Naive thymus-derived CD8-positive, alpha-beta T cell (primary cell): ENCODE measurements at places on chromosomes 1 and 21.

DNA sequence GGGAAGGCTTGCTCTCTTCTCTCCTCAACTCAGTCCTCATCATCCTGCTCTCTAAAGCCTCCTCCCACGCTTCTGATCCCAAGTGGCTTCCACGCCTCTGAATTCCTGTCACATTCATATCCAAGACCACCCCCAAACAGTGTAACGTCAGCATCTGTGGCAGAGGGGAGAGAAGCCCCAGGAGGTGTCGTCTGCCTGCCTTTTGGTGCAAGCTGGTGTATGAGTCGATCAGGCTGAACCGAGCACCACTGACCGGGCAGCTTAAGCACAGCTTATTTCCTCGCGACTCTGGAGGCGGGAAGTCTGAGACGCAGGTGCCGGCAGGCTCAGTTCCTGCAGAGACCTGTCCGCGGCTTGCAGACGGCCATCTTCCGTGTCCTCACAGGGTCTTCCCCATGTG lies 123.8 kb upstream of the RAB4A start:
- no peak overlapping the region for H3K27ac ChIP-seq
- no peak overlapping the region for H3K4me3 ChIP-seq
- H3K36me3 ChIP-seq: no peaks in the 10 kb centered on the region
- H3K27me3 ChIP-seq: no peaks in the 10 kb centered on the region
- DNase-seq: no peak
- peaks cover 2% of the 10 kb centered on the region for H3K4me1 ChIP-seq

- no peak overlapping the region for H3K4me3 ChIP-seq
- DNase-seq: no peak
- no peaks in the 10 kb centered on the region for H3K27me3 ChIP-seq
- no peaks in the 10 kb centered on the region for H3K36me3 ChIP-seq
These were observed 54.0 kb upstream of the JUN start for GRCh38 chr1:58837886-58838285.

- H3K4me3 ChIP-seq: peak overlapping the region; percentile 78
- peaks cover 25% of the 10 kb centered on the region for H3K36me3 ChIP-seq
- H3K27ac ChIP-seq: peak overlapping the region; percentile 97
- no peak for DNase-seq
These were observed 35.4 kb downstream of the MIA3 start for GRCh38 chr1:222653178-222653827.

GRCh38 chr1:196152086-196152485 lies 456.2 kb downstream of the KCNT2 start:
- no peak overlapping the region for H3K27ac ChIP-seq
- H3K27me3 ChIP-seq: no peaks in the 10 kb centered on the region
- no peak for DNase-seq
- H3K36me3 ChIP-seq: no peaks in the 10 kb centered on the region

DNA sequence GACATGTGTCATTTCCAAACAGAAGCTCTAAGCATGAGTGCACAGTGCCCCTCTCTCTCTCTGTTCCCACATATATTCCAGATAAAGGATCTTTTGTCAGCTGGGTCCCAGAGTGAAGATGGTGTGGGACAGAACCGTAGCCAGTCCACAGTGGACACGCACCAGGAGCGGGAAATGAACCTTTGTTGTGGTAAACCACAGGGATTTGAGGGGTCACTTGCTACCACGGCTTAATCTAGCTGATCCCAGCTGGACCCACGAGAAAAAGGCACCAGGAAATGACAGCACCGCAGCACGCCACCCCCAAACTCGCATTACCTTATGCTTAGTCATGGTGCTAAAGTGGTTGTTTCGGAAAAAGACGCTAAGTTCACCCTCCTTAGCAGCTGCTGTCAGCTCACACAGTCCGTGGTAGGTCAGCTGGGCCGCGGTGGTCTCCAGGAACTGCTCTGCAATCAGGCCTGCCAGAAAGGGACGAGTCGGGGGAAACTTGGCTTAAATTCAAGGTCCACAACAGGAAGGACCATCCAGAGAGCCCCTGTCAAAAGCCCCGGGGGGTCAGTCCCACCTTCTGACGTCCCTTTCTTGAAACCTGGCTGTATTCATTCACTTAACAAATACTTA lies 7.5 kb downstream of the MINDY1 start:
- H3K36me3 ChIP-seq: no peaks in the 10 kb centered on the region
- H3K27ac ChIP-seq: peak overlapping the region; percentile 82
- H3K4me1 ChIP-seq: peaks cover 18% of the 10 kb centered on the region
- H3K4me3 ChIP-seq: no peak overlapping the region
- DNase-seq: no peak

DNA sequence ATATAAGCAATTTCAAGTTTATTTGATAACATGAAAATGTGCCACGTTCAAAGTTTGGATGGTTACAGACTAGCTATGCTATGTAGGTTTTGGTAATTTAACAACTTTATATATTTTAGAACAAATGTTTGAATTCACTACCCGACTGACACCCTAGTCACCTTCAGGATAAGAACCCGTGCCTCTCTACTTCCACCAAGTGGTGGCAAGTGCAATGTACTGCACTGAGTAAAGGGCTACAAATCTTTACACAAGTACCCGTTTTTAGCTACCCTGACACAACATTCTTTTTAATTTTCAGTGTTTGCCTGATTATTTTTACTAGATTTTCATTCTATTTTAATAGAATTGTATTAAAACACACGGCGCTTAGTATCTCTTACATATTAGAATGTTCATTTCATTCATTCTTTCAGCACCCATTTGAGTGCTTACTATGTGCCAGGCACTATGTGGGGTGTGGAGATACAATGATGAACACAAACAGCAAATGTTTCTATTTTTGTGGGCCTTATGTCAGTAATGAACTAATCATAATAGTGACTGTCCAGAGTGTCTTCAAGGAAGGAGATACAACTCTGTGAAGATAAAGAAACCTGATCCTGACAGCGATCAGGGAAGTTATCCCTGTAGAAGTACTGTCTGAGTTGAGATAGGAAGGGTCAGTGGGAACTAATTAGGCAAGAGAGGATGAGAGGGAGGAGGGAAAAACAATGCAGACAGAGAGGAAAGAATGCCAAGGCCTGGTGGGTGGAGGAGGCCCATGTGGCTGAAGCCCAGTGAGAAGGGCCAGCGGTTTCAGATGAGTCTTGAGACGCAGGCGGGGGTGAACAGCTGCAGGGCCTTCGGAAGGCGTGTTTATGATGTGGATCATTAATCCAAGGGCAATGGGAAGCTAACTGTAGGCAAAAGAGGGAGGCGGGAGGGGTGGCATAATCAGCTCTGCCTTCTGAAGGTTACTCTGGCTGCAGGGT lies 3.8 kb downstream of the LCA5L start:
- no peak overlapping the region for H3K4me3 ChIP-seq
- peaks cover 13% of the 10 kb centered on the region for H3K27me3 ChIP-seq
- DNase-seq: peak; percentile 40
- H3K27ac ChIP-seq: no peak overlapping the region

- no peak overlapping the region for H3K4me3 ChIP-seq
These were observed 3.3 kb downstream of the VWA1 start for GRCh38 chr1:1438531-1439381.

- no peak for DNase-seq
- no peak within 1 kb of the TSS for H3K27ac ChIP-seq
- H3K4me1 ChIP-seq: no peaks in the 10 kb centered on the region
- peaks cover 27% of the 10 kb centered on the region for H3K27me3 ChIP-seq
These were observed at the start of gene GJB4 for GRCh38 chr1:34759503-34760357. Gene GJB4 (plus strand): TSS chr1:34759740. CDS start chr1:34761255, 1,515 bp downstream.

DNA sequence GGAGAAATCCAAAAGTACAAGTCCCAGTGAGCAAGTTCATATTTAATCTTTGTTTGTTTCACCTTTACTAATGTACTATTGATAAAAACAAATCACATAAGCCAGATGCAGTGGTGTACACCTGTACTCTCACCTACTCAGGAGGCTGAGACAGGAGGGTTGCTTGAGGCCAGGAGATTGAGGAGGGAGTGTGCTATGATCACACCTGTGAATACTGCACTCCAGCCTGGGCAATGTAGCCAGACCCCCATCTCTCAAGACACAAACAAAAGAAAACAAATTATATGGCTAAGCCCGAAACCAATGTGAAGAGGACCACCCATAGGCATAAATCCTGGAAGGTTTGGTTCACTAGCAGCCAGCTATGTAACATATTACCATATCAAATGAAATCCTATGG lies 9.6 kb upstream of the USP24 start:
- peak overlapping the region; percentile 45 for H3K27ac ChIP-seq
- DNase-seq: no peak
- no peak overlapping the region for H3K4me3 ChIP-seq

GRCh38 chr1:248696774-248697173 lies 5.8 kb downstream of the OR14I1 start:
- peaks cover 7% of the 10 kb centered on the region for H3K27me3 ChIP-seq
- no peaks in the 10 kb centered on the region for H3K4me1 ChIP-seq
- no peak for DNase-seq
- H3K36me3 ChIP-seq: no peaks in the 10 kb centered on the region
- no peak overlapping the region for H3K27ac ChIP-seq
- H3K4me3 ChIP-seq: no peak overlapping the region

DNA sequence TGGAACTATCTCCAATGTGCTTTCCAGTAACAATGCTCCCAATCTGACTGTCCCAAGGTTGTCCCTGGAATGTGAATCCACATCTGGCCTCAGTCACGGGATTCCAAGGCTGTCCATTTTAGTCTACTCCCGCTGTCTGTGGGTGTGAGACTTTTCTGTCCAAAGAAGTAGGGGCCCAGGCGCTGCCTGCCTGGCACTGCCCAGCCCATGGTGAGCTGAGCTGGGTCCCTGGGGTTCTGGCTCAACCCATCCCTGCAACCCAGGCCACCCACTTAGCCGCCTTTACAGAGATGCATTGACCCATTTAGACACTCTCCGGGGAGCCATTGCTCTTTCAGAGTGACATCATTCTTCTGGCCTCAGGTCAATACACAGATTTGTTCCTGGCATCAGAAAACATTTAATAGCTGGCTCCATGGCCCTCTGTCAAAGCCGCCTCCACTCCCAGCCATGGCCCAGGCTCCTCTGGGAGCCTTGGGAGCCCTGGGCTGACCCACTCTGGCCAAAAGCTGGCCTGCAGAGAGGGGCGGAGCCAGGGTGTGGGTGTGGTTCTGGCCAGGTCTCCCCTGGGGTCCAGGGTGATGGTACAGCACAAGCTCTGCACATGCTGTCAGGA lies 47.2 kb upstream of the PAX7 start:
- no peak overlapping the region for H3K4me3 ChIP-seq
- DNase-seq: no peak
- H3K27me3 ChIP-seq: peaks cover 64% of the 10 kb centered on the region
- H3K27ac ChIP-seq: no peak overlapping the region
- H3K36me3 ChIP-seq: no peaks in the 10 kb centered on the region
- no peaks in the 10 kb centered on the region for H3K4me1 ChIP-seq

GRCh38 chr1:203178083-203178482 lies 2.5 kb upstream of the MYBPH start:
- no peak for DNase-seq
- H3K4me3 ChIP-seq: no peak overlapping the region
- H3K4me1 ChIP-seq: no peaks in the 10 kb centered on the region
- H3K27me3 ChIP-seq: no peaks in the 10 kb centered on the region

DNA sequence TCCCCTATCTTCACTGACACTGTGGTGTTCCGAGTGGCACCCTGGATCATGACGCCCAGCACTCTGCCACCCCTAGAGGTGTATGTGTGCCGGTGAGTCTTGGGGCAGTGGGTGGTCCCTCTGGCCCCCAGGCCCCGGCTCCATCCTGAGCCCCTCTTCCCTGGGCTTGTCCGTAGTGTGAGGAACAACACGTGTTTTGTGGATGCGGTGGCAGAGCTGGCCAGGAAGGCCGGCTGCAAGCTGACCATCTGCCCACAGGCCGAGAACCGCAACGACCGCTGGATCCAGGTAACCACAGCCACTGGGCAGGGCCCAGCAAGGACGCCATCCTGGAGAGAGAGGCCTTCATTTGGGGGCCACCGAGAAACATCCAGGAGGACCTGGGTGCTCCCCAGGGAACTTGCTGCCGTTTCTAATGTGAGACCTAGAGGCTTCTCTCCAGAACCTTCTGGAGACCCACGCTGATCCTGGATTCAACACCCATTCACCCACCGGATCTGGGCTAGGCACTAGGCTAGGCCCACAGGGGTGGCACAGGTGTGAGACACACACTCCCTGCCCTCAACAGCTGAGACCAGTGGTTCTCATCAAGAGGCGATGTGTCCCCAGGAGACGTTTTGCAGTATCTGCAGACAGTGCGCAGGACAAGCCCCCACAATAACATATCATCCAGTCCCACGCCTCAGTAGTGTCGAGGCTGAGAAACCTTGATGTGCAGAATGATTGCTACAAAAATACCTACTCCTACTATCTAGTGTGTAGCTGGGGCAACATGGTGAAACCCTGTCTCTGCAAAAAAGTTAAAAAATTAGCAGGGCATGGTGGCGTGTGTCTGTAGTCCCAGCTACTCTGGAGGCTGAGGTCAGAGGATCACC lies 22.2 kb downstream of the PADI3 start:
- no peak for DNase-seq
- H3K36me3 ChIP-seq: no peaks in the 10 kb centered on the region
- H3K27ac ChIP-seq: no peak overlapping the region

- H3K27ac ChIP-seq: no peak overlapping the region
- H3K4me3 ChIP-seq: no peak overlapping the region
- peaks cover 3% of the 10 kb centered on the region for H3K27me3 ChIP-seq
- H3K36me3 ChIP-seq: no peaks in the 10 kb centered on the region
- no peak for DNase-seq
These were observed 52.2 kb upstream of the ETS2 start for GRCh38 chr21:38753557-38753971.

DNA sequence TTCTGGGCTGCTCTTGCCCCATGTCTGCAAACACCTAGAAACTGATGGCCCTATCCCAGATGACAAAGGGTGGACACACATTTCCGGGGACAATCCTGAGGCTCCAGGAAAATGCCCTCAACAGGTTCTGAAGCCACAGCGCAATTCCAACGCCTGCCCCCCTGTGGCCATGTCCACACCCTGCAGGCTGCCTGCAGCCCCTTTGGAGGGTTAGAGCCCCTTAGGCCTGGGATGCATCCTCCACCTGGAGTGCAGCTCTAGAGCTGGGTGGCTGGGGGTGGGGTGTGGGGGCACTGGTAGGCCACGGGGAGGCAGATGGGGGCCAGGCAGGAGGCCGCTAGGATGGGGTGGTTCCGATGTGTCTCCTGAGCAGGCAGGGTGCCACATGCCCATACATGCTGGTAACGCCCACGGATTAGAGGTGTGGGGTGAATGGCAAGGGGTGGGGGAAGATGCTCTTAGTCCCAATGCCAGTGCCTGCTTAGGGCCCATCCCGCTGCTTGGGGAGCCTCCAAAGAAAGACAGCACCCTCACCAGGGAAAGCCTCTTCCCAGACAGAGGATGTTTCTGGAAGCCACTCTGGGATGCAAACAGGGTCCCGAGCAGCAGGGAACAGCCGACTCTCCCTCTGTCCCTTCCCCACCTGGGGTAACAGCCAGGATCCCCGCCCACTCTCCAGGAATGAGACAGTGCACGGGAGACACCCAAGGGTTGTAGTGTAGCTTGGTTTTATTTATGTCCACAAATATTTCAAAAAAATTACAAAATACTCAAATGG lies 34.0 kb downstream of the SLC45A1 start:
- H3K27ac ChIP-seq: no peak overlapping the region
- H3K4me1 ChIP-seq: peaks cover 7% of the 10 kb centered on the region
- no peaks in the 10 kb centered on the region for H3K36me3 ChIP-seq
- no peak for DNase-seq
- H3K4me3 ChIP-seq: no peak overlapping the region

- peaks cover 82% of the 10 kb centered on the region for H3K4me1 ChIP-seq
- no peaks in the 10 kb centered on the region for H3K27me3 ChIP-seq
- DNase-seq: peak; percentile 56
- H3K27ac ChIP-seq: peak overlapping the region; percentile 99
These were observed 21.2 kb upstream of the LRRC8C start for GRCh38 chr1:89611721-89612120.
